ENCODE measurements at places on chromosomes 3 and 15. TPM values are rescaled to one million over a fixed set of nuclear protein-coding genes. Genes with fewer than 3 reads are reported as not detected.
A peak's percentile ranks its signal among the peaks of the same experiment; 100 is the strongest.

DNA sequence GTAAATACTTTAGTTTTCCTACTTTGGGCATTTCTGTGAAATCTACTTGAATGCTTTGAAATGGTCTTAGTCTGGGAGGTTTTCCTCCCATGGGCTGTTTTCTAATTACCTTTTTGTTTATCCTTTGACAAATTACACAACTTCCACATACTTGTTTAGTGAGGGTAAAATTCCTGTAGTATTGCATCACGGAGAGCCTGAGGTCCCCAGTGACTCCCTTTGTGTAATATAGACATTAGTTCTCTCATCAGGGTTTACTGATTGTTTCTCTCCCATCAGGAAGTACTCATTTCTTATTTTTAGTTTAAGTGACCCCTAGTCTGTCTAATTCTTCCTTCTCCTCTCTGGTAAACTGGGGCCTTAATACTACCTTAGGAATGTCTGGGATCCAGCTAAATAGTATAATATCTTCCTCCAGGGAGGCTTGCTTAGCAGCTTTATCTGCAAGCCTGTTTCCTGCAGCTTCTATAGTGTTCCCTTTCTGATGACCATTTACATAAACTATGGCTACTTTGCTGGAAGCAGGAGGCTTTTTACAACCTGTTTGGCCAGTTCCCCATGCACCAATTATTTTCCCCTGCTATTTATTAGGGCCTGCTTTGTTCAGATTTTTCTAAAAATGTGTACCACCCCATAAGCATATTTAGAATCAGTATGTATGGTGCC lies 87.2 kb upstream of the XCR1 start:
- H3K27ac ChIP-seq, result peak overlapping the region; percentile 51
- peak; percentile 48 for DNase-seq
- no peaks in the 10 kb centered on the region for H3K36me3 ChIP-seq
- H3K27me3 ChIP-seq, result no peaks in the 10 kb centered on the region

- H3K27me3 ChIP-seq, result no peaks in the 10 kb centered on the region
- H3K4me1 ChIP-seq, result no peaks in the 10 kb centered on the region
- no peak overlapping the region for H3K4me3 ChIP-seq
- no peak for DNase-seq
- H3K36me3 ChIP-seq, result no peaks in the 10 kb centered on the region
Observed at GRCh38 chr3:154214306-154214705, 93.1 kb downstream of the ARHGEF26 start.

GRCh38 chr3:114155370-114155821 lies 23.5 kb downstream of the DRD3 start:
- no peak overlapping the region for H3K4me3 ChIP-seq
- DNase-seq, result peak; percentile 16
- no peak overlapping the region for H3K27ac ChIP-seq
- peaks cover 11% of the 10 kb centered on the region for H3K27me3 ChIP-seq

The GCSAM gene
- total RNA-seq, result not detected

- H3K27me3 ChIP-seq, result no peaks in the 10 kb centered on the region
- no peak for DNase-seq
- no peak overlapping the region for H3K27ac ChIP-seq
- H3K4me1 ChIP-seq, result no peaks in the 10 kb centered on the region
Observed at GRCh38 chr3:195034541-195034940, 236.4 kb downstream of the XXYLT1 start.

DNA sequence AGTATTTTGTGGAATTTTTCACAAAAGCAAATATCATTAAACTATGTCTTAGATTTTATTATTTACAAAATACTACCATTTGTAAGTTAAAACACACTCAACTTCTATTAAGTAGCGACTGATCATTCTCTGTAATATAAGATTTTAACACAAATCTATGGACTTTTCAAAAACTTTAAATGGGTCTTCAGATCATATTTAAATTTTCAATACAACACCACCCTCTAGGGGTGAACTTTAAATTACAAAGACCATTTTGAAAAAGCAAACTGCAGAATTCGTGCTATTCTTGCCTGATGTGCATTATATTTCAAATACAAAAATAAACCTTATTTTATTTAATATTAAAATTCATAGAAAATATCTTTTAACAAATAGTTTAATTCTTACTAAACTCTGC lies 8.2 kb upstream of the VGLL4 start:
- DNase-seq, result peak; percentile 77
- H3K27ac ChIP-seq, result no peak overlapping the region
- peaks cover 2% of the 10 kb centered on the region for H3K4me1 ChIP-seq
- no peaks in the 10 kb centered on the region for H3K27me3 ChIP-seq
- H3K4me3 ChIP-seq, result no peak overlapping the region
- H3K36me3 ChIP-seq, result no peaks in the 10 kb centered on the region

DNA sequence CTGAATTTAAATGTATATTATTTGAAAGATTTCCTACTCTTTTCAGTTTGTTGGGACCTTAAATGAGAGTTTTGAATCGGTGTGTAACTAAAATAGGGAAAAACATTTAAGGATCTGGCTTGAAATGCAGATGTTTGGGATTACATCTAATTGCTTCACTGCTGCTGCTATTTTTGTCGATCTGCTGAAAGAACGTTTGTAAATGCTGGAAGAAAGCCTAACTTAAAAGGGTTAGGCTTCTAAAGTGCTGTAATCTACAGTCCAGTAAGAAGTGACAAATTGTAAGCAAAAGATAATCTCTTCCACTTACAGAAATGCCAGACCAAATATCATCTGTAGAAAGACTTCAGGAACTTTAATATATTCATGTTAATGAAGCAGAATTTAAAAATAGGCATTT lies 691.6 kb downstream of the ZNF385D start:
- H3K4me3 ChIP-seq, result no peak overlapping the region
- H3K27me3 ChIP-seq, result no peaks in the 10 kb centered on the region
- H3K4me1 ChIP-seq, result no peaks in the 10 kb centered on the region

The ATP8B4 gene
- 19.5 TPM for total RNA-seq

DNA sequence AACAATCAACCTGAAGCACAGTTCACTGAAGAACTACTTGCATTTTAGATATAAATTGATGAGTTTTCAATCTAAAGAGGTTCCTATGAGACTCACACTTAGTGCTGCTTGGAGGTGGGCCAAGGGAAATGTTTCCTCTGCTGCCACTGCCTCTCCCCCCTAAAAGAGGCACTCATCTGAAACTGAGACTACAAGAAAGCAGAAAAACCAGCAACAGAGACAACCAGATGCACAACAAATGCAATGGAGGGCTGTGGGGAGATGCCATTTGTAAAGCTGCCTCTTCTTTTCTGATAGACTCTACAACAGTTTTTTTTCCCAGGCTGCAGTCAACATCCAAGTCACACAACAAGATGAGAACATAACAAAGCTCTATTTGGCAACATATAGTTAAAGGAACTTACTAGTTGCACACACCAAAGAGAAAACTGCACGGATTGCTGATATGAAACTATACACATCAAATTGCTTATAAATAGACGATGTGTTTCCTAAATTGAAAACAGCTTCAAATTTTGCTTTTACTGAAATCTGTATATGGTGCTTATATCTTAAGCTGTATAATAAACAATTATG lies 11.0 kb downstream of the TSPAN3 start:
- no peak overlapping the region for H3K4me3 ChIP-seq
- peaks cover 8% of the 10 kb centered on the region for H3K4me1 ChIP-seq
- H3K27ac ChIP-seq, result no peak overlapping the region
- H3K36me3 ChIP-seq, result no peaks in the 10 kb centered on the region
- H3K27me3 ChIP-seq, result no peaks in the 10 kb centered on the region

GRCh38 chr3:143754090-143754489 lies 94.2 kb downstream of the SLC9A9 start:
- no peak overlapping the region for H3K27ac ChIP-seq
- H3K4me3 ChIP-seq, result no peak overlapping the region
- no peaks in the 10 kb centered on the region for H3K4me1 ChIP-seq
- DNase-seq, result no peak

DNA sequence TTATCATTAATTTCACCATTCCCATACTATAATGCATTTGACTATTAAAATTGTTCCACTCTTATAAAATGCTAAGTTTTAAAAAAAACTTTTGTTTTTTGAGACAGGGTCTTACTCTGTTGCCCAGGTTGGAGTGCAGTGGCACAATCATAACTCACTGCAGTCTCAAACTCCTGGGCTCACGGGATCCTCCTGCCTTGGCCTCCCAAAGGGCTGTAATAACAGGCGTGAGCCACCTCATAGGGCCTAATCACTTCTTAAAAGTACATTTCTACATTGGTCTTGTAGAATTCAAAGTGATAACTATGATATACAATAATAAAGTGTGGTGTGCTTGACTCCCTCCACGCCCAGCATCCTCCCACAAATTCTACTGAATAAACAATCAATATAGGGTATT lies 3.0 kb downstream of the DENND4A start:
- DNase-seq, result no peak
- H3K27ac ChIP-seq, result no peak overlapping the region
- H3K27me3 ChIP-seq, result no peaks in the 10 kb centered on the region
- H3K4me3 ChIP-seq, result no peak overlapping the region
- peaks cover 4% of the 10 kb centered on the region for H3K4me1 ChIP-seq

The AGTR1 gene
- total RNA-seq, result 1.5 TPM

The NXPE3 gene
- 26.9 TPM for total RNA-seq

The SLC12A6 gene
- 18.5 TPM for total RNA-seq

DNA sequence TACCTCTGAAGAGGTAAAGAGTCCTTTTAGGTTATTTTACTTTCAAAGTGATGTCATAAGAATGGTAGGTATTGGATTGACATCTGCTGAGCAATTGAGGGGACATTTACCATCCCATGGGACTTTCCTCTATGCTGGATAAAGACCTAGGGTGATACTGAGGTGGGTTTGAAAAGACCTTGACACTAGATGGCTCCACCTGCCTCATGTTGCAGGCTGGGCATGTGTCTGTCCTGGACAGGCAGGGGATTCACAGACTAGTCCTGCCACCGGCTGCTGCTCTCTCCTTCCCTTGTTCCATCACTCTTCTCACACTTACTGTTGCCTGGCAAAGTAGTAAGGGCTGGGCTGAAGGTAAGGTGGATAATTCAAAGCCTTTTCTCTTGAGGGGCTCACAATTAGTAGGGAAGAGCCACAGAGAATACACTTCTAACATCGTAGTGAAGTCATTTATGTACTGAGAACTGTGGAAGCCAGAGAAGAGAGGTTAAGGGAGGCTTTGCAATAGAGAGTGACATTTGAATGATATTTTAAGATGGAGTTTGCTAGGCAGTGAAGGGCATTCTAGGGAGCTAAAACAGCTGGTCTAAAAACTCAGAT lies 27.7 kb downstream of the TRAK1 start:
- DNase-seq, result peak; percentile 30
- H3K27ac ChIP-seq, result no peak overlapping the region
- peaks cover 17% of the 10 kb centered on the region for H3K4me1 ChIP-seq
- H3K4me3 ChIP-seq, result no peak overlapping the region
- H3K27me3 ChIP-seq, result no peaks in the 10 kb centered on the region

The TPRG1 gene
- 0.99 TPM for total RNA-seq

The POC1A gene
- total RNA-seq, result 3.1 TPM

- DNase-seq, result peak; percentile 12
- peaks cover 4% of the 10 kb centered on the region for H3K4me1 ChIP-seq
- no peaks in the 10 kb centered on the region for H3K27me3 ChIP-seq
- no peaks in the 10 kb centered on the region for H3K36me3 ChIP-seq
- H3K4me3 ChIP-seq, result peak overlapping the region; percentile 10
- no peak overlapping the region for H3K27ac ChIP-seq
Observed at GRCh38 chr3:119295816-119296726, 1.9 kb downstream of the ARHGAP31 start.

DNA sequence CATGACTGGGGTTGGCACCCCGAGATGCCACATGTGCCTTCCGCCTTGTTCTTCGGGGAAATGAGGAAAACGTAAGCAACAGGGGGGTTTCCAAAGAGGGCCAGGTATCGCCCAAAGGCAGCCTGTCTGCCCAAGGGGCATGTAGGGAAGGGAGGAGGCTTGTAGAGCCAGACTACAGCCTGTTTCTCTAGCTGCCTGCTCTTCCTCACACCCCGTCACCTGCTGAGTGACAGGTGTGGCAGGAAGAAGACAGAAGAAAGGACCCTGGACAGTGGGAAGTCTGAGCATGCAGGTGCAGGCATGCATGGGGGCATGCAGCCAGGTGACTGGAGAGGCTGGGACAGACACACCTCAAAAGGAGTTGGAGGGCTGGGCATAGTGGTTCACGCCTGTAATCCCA lies 9.8 kb downstream of the PLA2G4E start:
- peaks cover 19% of the 10 kb centered on the region for H3K27me3 ChIP-seq
- no peak overlapping the region for H3K4me3 ChIP-seq
- no peak for DNase-seq
- no peak overlapping the region for H3K27ac ChIP-seq

The NR1I2 gene
- under 0.01 TPM for total RNA-seq

DNA sequence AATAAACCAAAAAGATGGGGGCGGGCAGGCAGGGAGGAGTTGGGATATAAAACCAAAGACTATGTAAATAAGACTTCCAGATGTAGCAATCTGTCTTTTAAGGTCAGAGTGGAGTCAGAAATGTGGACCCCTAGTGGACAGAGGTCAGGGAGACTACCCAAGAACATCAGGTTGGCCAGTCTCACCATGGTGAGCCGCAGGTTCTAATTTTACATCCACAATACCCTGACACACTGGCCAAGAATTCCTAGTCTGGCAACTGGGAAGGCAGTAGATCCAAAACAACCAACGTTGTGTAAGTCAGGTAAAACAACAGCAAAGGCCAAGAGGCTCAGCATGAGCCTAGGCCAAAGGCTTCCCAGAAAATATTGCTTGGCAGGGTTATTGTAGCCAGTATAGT lies 203.4 kb downstream of the FOXP1 start:
- DNase-seq, result no peak
- no peaks in the 10 kb centered on the region for H3K27me3 ChIP-seq
- H3K4me1 ChIP-seq, result no peaks in the 10 kb centered on the region

DNA sequence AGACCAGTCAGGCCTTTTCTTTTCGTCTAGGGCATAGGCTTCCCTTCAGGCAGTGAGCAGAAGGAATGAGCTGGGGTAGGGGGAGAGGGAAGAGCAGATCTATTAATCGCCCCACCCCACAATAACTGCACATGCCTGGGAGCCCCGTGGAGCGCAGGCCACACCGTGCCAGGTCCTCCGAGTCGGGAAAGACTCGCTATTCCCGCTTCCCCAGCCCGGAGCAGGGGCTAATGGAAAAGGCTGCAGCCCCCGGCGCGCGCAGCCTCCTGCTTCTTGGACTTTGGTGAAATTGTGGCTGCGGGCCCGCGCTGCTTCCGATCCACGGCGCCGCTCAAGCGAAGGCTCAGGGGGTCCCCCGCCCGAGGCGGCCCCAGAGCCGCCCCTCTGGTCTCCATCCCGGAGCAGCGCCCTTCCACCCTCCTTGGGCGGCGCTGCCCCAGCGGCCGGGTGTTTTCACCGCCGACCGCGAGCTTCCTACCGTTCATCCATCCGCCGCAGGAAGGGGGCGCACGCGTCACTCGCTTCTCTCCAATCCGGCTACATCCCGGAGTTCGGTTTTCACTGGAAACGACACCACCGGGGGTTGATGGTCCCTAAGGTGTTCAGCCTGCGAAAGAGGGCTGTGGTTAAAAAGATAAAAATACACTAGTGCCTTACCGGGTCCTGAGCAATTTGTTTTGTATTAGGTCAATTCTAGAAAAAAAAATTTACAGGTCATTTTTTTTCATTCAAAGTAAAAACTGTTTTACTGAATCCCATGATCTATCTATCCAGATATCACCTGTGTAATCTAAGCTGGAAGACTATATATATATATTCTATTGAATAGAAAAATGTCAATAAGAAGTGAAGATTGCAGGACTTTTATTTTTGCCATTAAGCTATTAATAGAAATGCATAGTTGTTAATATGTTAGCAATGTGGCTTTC lies 4.4 kb upstream of the SYNM start:
- peak; percentile 63 for DNase-seq
- peak overlapping the region; percentile 47 for H3K4me3 ChIP-seq
- no peaks in the 10 kb centered on the region for H3K4me1 ChIP-seq
- peaks cover 16% of the 10 kb centered on the region for H3K27me3 ChIP-seq
- H3K27ac ChIP-seq, result no peak overlapping the region

GRCh38 chr3:50502584-50503423 lies 630 bp downstream of the CACNA2D2 start:
- H3K36me3 ChIP-seq, result no peaks in the 10 kb centered on the region
- H3K4me1 ChIP-seq, result no peaks in the 10 kb centered on the region
- DNase-seq, result no peak
- H3K27ac ChIP-seq, result no peak overlapping the region

All from fibroblast of lung (primary cell).